ENCODE measurements at places on chromosomes 16 and 17.

- DNase-seq, result peak; percentile 11
These were observed 2.4 kb upstream of the ENPP7 start for GRCh38 chr17:79728169-79728907.

DNA sequence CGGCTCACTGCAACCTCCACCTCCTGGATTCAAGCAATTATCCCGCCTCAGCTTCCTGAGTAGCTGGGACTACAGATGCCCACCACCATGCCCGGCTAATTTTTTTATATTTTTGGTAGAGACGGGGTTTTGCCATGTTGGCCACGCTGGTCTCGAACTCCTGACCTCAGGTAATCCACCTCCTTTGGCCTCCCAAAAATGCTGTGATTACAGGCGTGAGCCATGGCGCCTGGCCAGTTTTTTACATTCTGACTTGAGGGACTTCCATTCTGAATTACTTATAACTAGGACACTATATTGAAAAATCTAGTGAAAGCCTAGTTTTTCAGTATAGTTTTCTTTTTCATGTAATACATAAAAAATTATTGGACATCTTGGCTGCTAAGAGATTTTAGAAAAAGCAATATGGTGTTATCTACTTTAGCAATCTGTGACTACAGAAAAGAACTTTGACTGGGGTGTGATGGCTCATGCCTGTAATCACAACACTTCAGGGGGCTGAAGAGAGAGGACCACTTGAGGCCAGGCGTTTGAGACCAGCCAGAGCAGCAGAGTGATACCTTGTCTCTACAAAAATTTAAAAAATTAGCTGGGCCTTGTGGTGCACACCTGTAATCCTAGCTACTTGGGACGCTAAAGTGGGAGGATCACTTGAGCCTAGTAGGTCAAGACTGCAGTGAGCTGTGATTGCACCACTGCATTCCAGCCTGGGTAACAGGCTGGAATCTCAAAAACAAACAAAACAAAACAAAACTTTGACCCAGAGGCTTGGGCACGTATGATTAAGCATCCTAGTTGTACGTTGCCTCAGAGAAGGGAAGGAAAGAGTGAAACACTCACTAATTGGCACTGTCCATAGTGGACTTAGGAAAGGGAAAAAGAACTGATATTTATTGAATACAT, 26.8 kb upstream of the GOSR1 start:
- no peak for DNase-seq

GRCh38 chr17:13016881-13017654, 759 bp downstream of the ELAC2 start:
- DNase-seq, result no peak

- no peak for DNase-seq
These were observed 19.8 kb upstream of the G6PC1 start for GRCh38 chr17:42880776-42881310.

DNA sequence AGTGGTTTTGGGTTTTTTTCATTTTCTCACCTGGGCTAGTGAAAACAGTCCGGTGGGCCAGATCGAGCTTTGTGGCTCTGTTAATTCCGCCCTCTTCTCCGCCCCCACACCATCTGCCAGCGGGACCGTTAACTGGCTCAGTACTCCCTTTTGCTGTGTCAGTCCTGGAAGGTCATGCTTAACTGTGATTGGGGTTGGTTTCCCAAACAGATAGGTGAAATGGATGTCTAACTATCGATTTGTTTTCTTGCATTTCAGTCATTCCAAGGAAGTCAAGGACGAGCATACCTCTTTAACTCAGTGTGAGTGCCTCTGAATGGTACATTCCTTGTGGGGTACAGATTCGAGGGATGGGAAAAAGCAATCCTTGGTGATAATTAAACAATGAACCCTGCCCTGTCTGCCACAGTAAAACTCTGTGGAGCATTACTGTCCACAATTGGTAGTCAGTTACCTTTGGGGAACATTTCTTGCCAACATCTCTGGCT, 56.7 kb downstream of the YPEL2 start:
- DNase-seq, result peak; percentile 83
